Right atrium auricular region (tissue), 2 donors: ENCODE measurements at places on chromosomes 16 and 17. TPM values are rescaled to one million over a fixed set of nuclear protein-coding genes. Genes with fewer than 3 reads are reported as not detected.

DNA sequence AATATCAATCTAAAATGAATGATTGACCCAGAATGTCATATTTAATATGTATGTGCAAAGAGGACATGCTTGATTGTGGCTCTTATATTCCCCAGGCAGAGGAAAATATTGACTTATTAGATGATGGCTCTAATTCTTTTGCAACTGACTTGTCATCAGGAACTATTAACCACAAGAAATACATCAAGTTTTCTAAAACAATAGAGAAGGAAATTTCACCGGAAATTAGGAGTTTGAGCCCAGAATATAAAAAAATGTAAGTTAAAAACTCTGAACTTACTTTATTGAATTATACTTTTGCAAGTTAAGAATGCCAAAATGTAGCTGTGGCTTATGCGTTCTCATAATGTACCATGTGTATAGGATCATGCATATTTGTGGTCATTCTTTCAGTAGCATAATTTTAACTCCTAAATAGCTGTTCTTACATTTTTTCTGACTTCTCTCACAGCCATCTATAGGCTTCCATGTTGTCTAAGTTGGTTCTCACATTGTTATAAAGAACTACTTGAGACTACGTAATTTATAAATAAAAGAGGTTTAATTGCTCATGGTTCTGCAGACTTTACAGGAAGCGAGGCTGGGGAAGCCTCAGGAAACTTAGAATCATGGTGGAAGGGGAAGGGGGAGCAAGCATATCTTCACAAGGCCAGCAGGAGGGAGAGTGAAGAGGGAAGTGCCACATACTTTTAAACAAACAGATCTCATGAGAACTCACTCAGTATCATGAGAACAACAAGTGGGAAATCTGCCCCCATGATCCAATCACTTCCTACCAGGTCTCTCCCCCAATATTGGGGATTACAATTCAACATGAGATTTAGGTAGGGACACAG, 11.6 kb downstream of the EFCAB13 start:
- H3K27ac ChIP-seq = no peak overlapping the region
- no peak overlapping the region for H3K4me3 ChIP-seq
- no peaks in the 10 kb centered on the region for H3K4me1 ChIP-seq
- no peaks in the 10 kb centered on the region for H3K36me3 ChIP-seq
- DNase-seq = no peak

GRCh38 chr17:38872671-38873385, 3.0 kb downstream of the LASP1 start:
- peak overlapping the region; percentile 94 for H3K4me3 ChIP-seq
- DNase-seq = no peak
- H3K27me3 ChIP-seq = no peaks in the 10 kb centered on the region
- H3K36me3 ChIP-seq = peaks cover under 1% of the 10 kb centered on the region
- H3K27ac ChIP-seq = peak overlapping the region; percentile 96
- peaks cover 79% of the 10 kb centered on the region for H3K4me1 ChIP-seq

- H3K4me1 ChIP-seq = no peaks in the 10 kb centered on the region
- H3K27me3 ChIP-seq = no peaks in the 10 kb centered on the region
- H3K4me3 ChIP-seq = no peak overlapping the region
- no peak overlapping the region for H3K27ac ChIP-seq
- H3K36me3 ChIP-seq = no peaks in the 10 kb centered on the region
These were observed 25.1 kb downstream of the GSG1L start for GRCh38 chr16:28038409-28038808.

DNA sequence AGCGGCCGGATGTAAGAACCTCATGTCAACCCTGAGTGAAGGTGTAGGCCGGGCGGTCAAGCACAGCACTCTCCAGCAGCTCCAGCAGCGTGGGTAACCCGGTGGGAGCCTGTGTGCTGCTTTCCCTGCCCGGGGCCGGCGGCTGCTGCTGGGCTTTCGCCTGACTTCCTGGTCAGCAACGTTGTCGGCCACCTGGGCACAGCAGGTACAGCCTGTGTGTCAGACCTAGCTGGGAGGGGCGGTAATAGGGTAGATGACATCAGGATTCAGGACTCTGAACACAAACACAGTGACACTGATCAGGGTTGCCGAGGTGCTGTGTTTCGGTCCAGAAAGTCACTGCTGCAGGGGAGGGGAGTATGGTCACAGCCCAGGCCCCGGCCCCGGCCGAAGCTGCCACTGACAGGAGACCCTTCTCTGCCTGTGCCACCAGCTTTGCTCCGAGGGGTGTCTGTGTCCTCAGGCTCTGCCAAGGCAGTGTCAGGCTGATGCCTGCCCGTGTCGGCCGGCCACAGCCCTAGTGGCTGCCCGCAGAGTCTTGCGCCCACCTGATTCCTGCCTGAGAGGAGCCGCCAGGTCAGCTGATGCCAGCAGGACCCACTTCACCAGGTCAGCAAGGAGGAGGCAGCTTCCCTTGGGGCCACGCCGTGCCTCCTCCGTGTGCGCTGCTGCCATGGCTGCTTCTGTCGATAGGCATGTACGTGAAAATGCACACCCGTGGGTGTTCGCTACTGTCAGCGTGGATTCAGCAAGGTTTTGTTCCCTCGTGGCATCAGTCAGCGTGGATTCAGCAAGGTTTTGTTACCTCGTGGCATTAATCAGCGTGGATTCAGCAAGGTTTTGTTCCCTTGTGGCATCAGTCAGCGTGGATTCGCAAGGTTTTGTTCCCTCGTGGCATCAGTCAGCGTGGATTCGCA, 9.2 kb downstream of the RAB40C start:
- no peaks in the 10 kb centered on the region for H3K36me3 ChIP-seq
- no peak overlapping the region for H3K27ac ChIP-seq
- H3K4me1 ChIP-seq = no peaks in the 10 kb centered on the region
- DNase-seq = no peak
- H3K4me3 ChIP-seq = no peak overlapping the region
- H3K27me3 ChIP-seq = no peaks in the 10 kb centered on the region

GRCh38 chr17:73757420-73757819, 113.2 kb upstream of the SDK2 start:
- H3K27ac ChIP-seq = no peak overlapping the region
- no peak overlapping the region for H3K4me3 ChIP-seq
- no peaks in the 10 kb centered on the region for H3K27me3 ChIP-seq
- H3K36me3 ChIP-seq = no peaks in the 10 kb centered on the region
- DNase-seq = no peak

DNA sequence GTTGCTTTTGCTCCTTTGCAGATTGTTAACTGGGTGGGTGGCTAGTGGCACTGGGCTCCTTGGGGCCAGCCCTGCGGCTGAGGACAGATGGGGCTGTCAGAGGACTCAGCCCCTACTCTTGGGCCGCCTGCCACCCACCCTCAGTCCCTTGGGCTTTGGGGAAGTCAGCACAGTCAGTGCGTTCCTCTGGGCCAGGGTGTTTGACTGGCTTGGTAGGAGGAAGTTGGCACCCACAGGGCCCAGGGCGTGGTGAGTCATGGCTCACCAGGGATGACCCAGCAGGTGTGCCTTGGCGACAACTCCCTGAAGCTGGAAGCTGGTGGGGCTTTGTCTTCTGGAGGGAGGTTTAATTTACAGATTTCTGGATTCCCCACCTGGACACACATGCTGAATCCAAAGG, 32.4 kb downstream of the HAPSTR1 start:
- H3K4me3 ChIP-seq = no peak overlapping the region
- no peaks in the 10 kb centered on the region for H3K4me1 ChIP-seq
- no peaks in the 10 kb centered on the region for H3K27me3 ChIP-seq

DNA sequence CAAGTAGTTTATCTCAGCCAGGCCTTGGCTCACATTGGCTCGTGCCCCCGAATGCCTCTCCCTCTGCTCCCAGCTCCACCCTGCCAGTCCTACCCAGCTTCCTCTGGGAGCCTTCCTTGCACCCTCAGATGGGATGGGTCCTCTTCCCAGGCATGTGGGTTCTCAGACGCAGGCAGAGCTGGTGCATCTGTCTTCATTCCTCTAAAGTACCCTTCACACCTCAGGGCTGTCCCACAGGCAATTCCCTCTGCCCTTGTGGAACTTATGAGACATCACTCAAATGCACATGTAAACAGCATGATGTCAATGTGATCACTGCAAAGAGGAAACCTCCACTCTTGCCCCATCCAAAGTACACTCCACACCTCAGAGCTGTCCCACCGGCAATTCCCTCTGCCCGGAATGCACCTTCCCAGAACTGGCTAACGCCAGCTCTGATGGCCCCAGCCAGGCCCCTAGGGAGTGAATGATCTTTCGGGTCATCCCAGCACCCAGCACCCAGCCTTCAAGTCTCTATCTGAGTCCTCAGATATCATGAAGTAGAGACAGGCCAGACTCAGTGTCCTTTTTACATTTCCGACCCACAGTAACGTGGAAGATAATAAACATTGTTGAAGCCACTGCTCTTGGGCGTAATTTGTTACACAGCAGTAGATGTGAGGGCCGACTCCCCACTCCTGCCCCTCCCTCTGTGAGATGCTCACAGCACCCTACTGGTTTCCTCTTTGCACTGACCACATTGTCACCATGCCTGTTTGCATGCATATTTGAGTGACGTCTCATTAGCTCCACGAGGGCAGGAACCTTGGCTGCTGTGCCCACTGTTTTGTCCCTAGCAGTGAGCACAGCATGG, 85.4 kb downstream of the N4BP1 start:
- no peak overlapping the region for H3K27ac ChIP-seq
- no peaks in the 10 kb centered on the region for H3K4me1 ChIP-seq
- no peaks in the 10 kb centered on the region for H3K36me3 ChIP-seq
- no peak overlapping the region for H3K4me3 ChIP-seq

GRCh38 chr17:58493506-58493905, 5.3 kb upstream of the HSF5 start:
- no peak for DNase-seq
- no peak overlapping the region for H3K4me3 ChIP-seq
- no peaks in the 10 kb centered on the region for H3K27me3 ChIP-seq
- H3K36me3 ChIP-seq = peaks cover 81% of the 10 kb centered on the region
- no peaks in the 10 kb centered on the region for H3K4me1 ChIP-seq

GRCh38 chr16:4606354-4606753, 8.3 kb downstream of the UBALD1 start:
- H3K27ac ChIP-seq = no peak overlapping the region
- H3K27me3 ChIP-seq = no peaks in the 10 kb centered on the region

DNA sequence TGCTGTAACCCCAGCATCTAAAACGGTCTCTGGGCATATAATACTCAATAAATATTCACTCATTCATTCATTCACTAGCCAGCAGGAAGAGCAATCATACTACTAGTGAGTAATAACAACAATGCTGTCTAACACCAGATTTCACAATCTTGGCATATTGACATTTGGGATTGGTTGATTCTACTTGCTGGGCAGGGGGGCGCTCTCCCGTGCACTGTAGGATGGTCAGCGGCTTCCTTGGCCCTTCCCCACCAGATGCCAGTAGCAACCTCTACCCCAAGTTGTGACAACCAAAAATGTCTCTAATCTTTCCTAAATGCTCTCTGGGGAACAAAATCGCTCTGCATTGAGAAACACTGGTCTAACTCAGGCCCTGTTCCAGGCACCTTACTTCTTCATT, 20.7 kb downstream of the WFDC1 start:
- no peak overlapping the region for H3K4me3 ChIP-seq
- no peaks in the 10 kb centered on the region for H3K27me3 ChIP-seq
- no peak overlapping the region for H3K27ac ChIP-seq
- no peaks in the 10 kb centered on the region for H3K36me3 ChIP-seq

DNA sequence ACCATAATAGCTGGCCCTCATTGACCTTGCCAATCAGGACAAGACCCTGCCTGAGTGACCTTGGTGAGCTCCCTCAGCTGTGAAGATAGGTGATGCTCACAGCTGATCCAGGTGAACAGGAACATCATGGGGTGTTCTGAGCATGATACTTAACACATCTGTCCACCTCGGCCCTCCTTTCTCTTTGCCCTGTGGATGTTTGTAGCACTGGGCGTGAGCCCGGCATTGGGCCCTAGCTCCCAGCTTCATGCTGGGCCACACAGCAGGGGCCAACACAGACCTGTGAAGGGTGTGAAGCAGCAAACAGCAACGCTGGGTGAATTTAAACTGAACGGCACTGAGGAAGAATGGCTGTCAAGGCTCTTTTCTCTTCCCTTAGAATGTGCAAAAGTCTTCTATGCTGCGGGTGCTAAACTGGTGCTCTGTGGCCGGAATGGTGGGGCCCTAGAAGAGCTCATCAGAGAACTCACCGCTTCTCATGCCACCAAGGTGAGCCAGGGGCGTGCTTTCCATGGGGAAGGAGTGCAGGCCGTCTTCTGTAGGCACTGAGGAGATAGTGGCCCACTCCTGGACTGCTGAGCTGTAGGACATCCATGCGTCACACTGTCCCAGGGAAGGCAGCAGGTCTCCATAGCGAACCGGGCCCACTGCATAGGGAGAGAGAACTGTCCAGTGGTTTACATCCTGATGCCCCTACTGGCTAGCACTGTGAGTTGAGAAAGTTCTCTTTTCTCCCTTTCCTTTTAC, 35.9 kb downstream of the TMEM11 start:
- H3K4me3 ChIP-seq = no peak overlapping the region
- H3K4me1 ChIP-seq = peaks cover 25% of the 10 kb centered on the region
- no peak overlapping the region for H3K27ac ChIP-seq

DNA sequence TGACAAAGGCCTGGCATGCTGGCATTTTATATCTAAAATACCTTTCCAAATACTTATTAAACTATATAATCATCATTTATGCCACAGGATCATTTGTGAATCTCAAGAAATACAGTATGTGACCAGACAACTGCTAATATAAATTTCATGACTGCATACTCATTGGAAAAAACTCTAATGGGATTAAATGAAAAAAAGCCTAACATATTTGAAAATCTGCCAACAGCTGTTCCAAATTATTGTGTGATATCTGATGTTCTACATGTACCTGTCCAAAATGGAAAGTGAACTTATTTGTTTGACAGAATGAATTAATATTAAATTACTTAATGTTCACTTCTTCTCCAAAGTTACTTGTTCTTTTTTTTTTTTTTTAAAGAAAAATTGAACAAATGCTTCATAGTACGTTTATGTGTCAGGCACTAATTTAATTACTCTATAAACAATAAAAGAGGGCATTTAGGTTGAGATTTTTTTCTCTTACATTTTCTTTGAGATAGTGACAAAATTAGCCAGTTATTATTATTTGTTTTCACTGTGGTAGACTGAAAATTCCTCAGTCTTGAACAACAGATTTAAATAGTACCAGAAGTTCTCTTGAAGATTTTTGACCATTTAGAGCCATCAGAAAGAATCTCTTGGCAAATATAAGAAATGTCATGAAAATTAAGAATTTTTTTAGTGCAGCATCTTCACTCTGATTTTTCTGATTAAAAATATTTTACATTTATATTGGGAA, 114.0 kb downstream of the FTO start:
- peaks cover 6% of the 10 kb centered on the region for H3K36me3 ChIP-seq
- DNase-seq = no peak
- no peak overlapping the region for H3K27ac ChIP-seq
- H3K27me3 ChIP-seq = no peaks in the 10 kb centered on the region
- H3K4me1 ChIP-seq = peaks cover 7% of the 10 kb centered on the region
- no peak overlapping the region for H3K4me3 ChIP-seq

GRCh38 chr16:52874042-52874441, 178.7 kb downstream of the CHD9NB start:
- H3K27ac ChIP-seq = no peak overlapping the region
- DNase-seq = no peak
- no peaks in the 10 kb centered on the region for H3K27me3 ChIP-seq
- H3K36me3 ChIP-seq = no peaks in the 10 kb centered on the region
- H3K4me1 ChIP-seq = no peaks in the 10 kb centered on the region

The KRT31 gene
- not detected for total RNA-seq

The TACO1 gene
- 18.2 TPM for total RNA-seq

The KRT23 gene
- total RNA-seq = not detected

The SULT1A4 gene
- total RNA-seq = 18.2 TPM

The ICAM2 gene
- total RNA-seq = 74.6 TPM
